ENCODE measurements at places on chromosomes 12 and 14.

GRCh38 chr12:6960593-6961277, 9.6 kb downstream of the PTPN6 start:
- no peak for DNase-seq

DNA sequence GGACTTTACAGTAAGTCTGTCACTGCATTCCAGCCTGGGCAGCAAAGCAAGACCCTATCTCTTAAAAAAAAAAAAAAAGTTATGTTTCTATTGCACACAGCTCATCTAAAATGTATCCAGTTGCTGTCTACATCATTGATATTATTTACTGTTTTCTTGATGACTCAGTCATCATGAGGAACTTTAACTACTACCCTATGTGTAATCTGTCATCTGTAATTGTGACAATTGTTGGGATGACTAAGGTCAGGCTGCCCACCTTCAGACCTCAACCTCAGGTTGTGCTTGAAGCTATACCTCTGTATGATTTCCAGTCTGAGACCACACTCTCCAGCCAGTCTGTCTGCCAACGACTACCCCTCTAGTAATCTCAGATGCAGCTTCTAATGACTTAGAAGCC, 15.3 kb downstream of the PPP1R13B start:
- no peak for DNase-seq

GRCh38 chr12:48969833-48970701, 1.5 kb downstream of the WNT10B start:
- DNase-seq: peak; percentile 50

- DNase-seq: no peak
These were observed 74.6 kb downstream of the ZFP36L1 start for GRCh38 chr14:68718023-68718990.

DNA sequence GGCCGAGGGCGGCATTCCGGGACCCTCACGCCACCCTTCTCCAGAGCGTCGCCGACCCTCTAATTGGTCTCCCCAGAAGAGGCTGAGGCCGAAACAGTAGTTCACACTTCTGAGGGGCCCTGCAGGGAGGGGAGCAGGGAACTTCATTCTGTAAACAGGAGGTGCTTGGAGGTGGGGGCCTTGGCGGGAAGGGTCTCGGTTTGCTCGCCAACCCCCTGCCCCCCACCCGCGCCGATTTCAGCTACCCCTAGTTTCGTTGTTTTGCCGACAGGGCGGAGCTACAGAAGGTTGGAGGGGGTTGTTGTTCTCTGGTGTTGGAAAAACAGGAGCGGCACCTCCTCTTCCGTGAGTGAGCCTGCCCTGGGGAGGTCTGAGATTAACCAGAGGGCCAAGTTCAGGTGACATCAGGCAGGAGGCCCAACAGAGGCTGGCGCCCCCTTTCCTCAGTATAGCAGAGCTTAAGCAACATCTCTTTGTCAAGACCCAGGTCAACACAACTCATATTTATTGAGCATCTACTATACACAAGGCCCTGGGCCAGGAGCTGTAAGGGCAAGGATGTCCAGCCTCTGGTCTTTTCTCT, 682 bp downstream of the ERBB3 start:
- DNase-seq: peak; percentile 75

DNA sequence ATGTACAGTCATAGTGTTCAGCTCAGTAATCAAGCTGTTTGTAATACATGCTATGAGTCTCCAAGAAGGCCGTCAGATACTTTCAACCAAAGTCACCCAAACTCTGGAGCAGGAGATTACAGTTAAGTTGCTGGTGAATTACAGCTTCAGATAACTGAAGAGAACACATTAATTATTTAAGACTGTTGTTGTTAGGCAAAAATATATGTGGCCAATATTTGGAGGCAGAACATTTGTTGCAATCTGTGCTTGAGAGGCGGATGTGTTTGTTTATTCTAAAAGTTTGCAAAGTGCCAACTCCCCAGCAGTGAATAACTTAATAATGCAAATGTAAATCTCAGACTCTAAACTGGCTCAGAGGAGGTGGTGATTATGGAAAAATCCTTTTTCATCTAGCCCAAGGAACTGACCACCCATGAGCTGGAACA, 300.7 kb upstream of the TBX3 start:
- DNase-seq: no peak

DNA sequence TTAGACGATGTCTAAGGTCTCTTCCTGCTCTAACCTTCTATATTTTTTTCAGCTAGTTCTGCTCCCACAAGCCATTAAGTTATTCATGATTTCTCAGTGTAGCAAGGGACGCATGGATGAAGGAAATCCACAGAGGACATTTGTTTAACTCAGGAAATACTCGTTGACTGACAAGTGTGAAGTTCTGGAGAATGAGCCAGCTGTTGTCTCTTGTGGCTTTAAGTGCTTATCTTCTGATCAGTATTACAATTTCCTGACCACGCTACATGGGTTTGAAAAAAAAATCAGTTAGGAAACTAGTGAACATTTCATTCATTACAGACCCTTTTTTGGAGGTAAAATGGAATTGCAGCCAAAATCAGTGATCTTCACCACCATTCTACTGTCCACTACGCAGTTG, 53.1 kb downstream of the GUCY2C start:
- no peak for DNase-seq

DNA sequence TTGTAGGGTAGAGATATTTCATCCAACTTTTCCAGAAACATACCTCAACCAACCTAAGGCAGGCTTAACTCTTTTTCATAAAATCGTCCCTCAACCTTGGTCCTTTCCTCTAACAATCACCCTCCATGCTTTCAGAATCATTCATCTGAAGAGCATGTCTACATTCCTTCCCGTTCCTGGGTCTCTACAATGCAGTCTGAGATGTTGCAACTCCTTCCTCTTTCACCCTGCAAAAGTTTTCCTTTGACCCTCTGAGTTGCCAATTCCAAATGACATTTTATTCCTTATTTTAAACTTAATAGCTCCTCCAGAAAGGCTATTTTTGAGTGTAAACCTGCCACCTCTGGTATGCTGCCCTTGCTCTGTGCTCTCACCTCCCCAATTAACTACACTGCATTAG, 16.7 kb downstream of the SLC7A7 start:
- DNase-seq: no peak

GRCh38 chr12:6494968-6495367, 1.1 kb downstream of the NCAPD2 start:
- no peak for DNase-seq

- DNase-seq: no peak
These were observed 1.1 kb downstream of the ARHGAP5 start for GRCh38 chr14:32078023-32078857.

DNA sequence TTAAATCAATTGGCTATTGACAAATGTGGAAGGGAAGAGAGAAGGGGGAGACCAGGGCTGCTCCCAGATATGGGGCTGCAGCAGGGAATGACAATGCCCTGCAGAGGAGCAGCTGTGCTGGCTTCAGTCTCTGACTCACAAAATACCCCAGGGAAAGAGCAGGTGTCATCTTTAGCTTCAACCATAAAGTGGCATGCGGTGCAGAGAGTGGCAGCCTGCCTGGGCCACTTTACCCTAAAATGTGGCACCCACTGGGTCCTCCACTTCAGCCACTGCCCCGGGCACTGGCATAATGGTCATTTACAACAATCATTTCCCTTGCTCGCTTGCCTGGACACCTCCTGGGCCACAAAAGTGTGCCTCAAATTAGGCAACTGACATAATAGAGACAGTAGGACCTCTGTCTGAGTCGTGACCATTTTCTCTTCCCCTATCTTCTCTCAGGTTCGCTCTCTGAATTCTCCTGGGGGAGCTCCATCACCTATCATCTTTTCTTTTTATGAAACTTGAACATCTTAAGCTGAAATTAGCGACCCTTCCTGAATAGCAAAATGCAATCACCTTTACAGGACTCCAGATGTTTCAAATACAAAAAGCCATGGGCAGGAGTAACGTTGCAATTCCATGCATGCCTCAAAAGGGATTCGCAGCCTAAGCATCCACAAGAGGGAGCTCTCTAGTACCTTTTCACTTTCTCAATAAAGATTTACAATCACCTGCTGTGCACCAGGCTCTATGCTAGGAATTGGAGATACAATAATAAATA, 179.9 kb upstream of the ATF7IP start:
- DNase-seq: peak; percentile 67

GRCh38 chr14:53399057-53399456, 245.9 kb upstream of the DDHD1 start:
- DNase-seq: peak; percentile 44

DNA sequence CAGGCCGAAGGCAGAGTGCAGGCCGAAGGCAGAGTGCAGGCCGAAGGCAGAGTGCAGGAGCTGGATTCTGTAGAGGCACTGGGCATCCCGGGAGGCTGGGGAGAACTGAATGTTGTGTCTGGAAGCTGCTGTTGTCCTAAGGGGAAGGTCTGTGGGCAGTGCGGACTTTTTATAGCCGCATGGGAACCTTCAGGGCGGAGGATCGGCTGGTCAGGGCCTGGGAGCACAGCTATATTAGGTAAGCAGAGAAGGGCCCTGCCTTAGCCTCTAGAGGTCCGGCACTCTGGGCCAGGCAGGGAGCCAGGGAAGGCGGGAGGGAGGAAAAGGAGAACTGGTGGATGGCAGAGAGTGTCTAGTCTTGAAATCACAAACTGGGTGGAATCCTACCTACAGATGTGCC, 14.2 kb downstream of the CABP1 start:
- DNase-seq: no peak

- no peak for DNase-seq
These were observed 14.8 kb downstream of the PTPN11 start for GRCh38 chr12:112433551-112433950.

GRCh38 chr14:48876806-48877340, 709.3 kb downstream of the RPS29 start:
- DNase-seq: no peak

DNA sequence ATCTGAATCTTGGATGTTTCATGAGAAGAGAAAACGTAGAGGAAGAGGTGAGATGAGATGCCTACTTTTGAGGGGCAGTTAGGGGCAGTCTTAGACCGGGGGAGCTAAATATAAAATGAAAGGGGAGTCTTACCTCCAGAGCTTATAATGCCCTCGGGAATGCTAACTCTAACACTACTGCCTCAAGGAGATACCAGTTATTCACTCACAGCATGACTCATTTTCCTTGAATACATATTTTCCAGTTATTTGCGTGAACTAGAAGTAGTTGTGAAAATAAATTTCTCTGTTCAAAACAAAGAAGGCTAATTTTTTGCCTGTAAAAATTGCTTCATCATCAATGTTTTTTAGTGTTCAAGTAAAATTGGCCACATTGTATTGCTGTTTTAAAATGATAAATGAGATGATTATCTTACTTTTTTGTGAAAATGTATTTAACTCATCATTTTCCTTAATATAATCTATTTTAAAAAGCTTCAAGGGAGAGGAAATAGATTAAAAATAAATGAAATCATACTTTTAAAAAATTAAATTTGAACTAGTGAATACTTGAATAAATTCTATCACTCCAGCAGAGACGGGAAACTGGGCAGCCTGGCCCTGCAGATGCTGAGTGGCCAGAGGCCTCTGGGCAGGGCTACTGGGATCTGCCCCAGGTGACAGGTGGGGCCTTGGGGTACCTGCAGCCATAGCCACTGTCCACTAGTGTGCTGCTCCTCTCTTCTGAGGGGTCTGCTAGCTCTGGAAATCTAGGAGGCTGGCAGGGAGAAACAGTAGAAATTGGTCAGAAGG, 339.3 kb downstream of the EGLN3 start:
- peak; percentile 28 for DNase-seq

All from H9 (cell line).